ENCODE measurements at places on chromosomes 1 and 21. TPM values are rescaled to one million over a fixed set of nuclear protein-coding genes. Genes with fewer than 3 reads are reported as not detected.

Gene ZSCAN20
- total RNA-seq: 2.0 TPM

GRCh38 chr1:109802136-109802900 is 38.6 kb upstream of the EPS8L3 start:
- peak overlapping the region; percentile 75 for H3K4me3 ChIP-seq
- peak; percentile 91 for DNase-seq
- H3K27me3 ChIP-seq: no peaks in the 10 kb centered on the region
- H3K36me3 ChIP-seq: no peaks in the 10 kb centered on the region
- peak overlapping the region; percentile 98 for H3K27ac ChIP-seq

- H3K27ac ChIP-seq: no peak overlapping the region
- DNase-seq: no peak
- no peaks in the 10 kb centered on the region for H3K4me1 ChIP-seq
- no peaks in the 10 kb centered on the region for H3K27me3 ChIP-seq
Observed at GRCh38 chr1:209074575-209075250, 508.8 kb upstream of the CAMK1G start.

Gene AGMAT
- total RNA-seq: 31.5 TPM

- H3K4me3 ChIP-seq: no peak overlapping the region
- H3K27ac ChIP-seq: no peak overlapping the region
- H3K36me3 ChIP-seq: no peaks in the 10 kb centered on the region
- no peaks in the 10 kb centered on the region for H3K4me1 ChIP-seq
- no peak for DNase-seq
Observed at GRCh38 chr1:107889524-107889923, 75.5 kb downstream of the VAV3 start.

GRCh38 chr21:15062606-15062965 is 2.2 kb downstream of the NRIP1 start:
- peak overlapping the region; percentile 84 for H3K27ac ChIP-seq
- DNase-seq: no peak
- H3K36me3 ChIP-seq: no peaks in the 10 kb centered on the region
- peak overlapping the region; percentile 81 for H3K4me3 ChIP-seq
- peaks cover 11% of the 10 kb centered on the region for H3K27me3 ChIP-seq

Gene TFF2
- not detected for total RNA-seq

Gene CAMK1G
- 0.54 TPM for total RNA-seq

Gene IFI44L
- total RNA-seq: 23.5 TPM

DNA sequence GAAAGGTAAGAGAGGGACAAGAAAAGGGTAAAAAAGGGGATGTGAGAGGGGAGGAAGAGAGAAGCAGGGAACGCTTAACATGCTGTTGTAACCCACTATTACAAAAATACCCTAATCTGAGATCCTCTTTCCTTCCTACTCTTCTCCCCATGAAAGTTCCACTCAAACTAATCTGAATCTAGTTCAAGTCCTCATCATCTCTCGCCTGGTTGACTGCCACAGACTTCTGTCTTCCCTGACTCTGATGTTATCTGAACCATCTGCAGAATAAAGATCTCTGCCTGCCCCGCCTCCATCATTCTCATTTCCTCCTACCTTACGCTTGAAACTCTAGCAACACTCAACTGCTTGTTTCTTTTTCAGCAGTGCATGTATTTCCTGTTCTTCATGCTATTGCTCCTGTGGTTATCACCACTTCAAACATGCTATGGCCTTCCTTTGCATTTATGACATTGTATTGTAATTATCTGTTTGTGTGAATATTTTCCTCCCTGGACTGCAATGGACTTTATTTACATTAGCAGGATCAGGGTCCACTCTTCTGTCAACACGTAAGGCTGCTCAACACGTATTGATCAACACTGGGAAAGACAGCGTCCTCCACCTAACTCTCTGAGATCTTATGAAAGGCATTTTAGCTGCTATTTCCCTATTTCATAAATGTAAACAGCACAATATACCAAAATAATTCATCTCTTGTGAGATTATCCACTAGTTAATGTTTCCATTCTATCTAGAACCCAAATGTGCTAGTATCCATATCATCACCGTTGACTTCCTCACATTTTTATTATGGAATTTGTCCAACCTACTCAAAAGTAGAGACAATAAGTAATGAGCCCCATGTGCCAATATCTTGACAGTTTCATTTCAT is 215.5 kb upstream of the USP25 start:
- H3K27ac ChIP-seq: peak overlapping the region; percentile 61
- H3K27me3 ChIP-seq: no peaks in the 10 kb centered on the region
- peaks cover 2% of the 10 kb centered on the region for H3K36me3 ChIP-seq
- H3K4me3 ChIP-seq: peak overlapping the region; percentile 29
- peak; percentile 90 for DNase-seq

DNA sequence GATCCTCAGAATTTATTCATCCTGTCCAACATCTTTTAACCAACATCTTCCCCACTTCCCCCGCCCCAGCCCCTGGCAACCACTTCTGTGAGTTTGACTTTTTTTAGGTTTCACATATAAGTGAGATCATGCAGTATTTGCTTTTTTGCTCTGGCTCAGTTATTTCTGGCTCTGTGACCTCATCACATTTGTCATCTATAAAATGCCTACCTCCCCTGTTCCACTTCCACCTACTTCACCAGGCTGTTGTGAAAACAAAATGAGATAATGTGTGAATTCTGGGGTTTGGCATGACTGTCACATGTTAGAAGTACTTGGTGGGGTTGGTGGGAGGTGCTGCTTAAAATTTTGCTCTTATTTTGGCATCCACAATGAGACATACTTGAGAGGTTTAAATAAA is 18.4 kb downstream of the HHAT start:
- no peak for DNase-seq
- peaks cover 8% of the 10 kb centered on the region for H3K4me1 ChIP-seq
- no peak overlapping the region for H3K4me3 ChIP-seq
- H3K36me3 ChIP-seq: no peaks in the 10 kb centered on the region

GRCh38 chr1:244860914-244861610 is 3.3 kb downstream of the HNRNPU start:
- peak overlapping the region; percentile 79 for H3K27ac ChIP-seq
- peaks cover 71% of the 10 kb centered on the region for H3K36me3 ChIP-seq
- H3K4me3 ChIP-seq: peak overlapping the region; percentile 98
- no peak for DNase-seq

DNA sequence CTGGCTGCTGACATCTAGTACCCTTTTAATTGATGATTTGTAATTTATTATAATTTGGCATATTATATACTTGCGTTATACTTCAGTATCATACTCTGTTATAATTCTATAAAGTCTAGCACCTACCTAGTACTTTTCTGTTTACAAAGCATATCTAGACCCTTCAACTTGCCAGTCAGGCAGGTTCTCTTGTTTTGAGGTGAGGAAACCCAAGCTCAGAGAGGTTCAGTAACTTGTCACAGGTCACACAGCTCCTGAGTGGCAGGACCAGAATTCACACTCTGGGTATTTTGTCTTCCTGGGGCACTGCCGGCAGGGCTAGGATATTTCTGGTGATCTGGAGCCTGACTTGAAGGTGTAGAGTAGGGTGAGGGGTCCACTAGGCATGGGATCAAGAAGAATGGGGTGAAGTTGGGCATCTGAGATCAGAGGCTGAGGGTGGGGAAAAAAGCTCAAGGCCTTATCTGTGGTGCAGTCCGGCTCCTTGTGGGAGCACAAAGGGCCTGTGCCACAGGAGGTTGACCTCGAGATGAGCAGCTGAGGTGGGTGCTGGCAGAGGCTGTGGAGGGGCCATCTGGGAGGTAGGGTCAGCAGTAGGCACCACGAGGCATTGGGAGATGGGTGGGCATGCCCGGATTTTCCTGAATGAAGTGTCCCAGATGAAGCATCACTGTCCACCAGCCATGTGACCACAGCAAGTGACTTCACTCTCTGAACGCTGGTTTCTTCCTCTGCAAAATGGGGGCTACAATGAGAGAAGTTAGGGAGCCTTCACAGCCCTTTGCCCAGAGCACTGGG is 102.6 kb downstream of the EPHB2 start:
- no peak overlapping the region for H3K27ac ChIP-seq
- H3K36me3 ChIP-seq: no peaks in the 10 kb centered on the region
- no peak overlapping the region for H3K4me3 ChIP-seq
- no peak for DNase-seq
- no peaks in the 10 kb centered on the region for H3K4me1 ChIP-seq

Gene SNRPE
- total RNA-seq: 302 TPM

Gene IGSF3
- 2.2 TPM for total RNA-seq

DNA sequence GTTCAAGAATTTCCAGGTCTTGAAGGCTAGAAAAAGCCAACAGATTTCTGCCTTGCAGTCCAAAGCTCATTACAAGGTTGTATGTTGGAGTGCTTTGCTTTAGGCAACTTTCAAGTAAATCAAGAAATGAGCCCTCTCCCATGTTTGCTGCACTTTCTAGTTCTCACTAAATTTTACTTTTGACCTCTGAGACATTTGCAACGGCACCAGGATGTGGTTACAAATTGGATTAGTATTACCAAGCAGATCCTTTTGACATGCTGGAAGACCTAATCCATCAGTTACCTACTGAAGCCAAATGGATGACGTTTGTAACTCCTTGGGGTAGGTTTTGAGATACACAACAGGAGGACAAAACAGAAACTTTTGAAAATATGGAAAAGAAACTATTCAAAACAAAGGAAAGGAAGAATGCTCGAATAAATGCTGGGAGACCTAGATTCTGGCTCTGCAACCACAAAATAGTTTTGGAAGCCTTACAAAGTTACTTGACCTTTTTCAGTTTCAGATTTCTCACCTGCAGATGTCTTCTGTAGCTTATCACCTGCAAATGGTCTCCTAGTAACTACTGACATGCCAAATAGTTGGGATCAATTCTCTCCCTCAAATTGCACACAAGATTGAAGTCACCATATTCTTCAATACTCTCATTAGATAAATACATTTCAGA is 251.7 kb upstream of the ADGRL2 start:
- peaks cover 4% of the 10 kb centered on the region for H3K4me1 ChIP-seq
- no peak overlapping the region for H3K4me3 ChIP-seq
- H3K36me3 ChIP-seq: no peaks in the 10 kb centered on the region
- DNase-seq: no peak

GRCh38 chr1:25439287-25439686 is 8.6 kb downstream of the MACO1 start:
- no peaks in the 10 kb centered on the region for H3K27me3 ChIP-seq
- H3K27ac ChIP-seq: no peak overlapping the region
- DNase-seq: no peak
- no peak overlapping the region for H3K4me3 ChIP-seq
- peaks cover 40% of the 10 kb centered on the region for H3K4me1 ChIP-seq

Gene BTBD8
- total RNA-seq: 1.0 TPM

Gene NHLH1
- total RNA-seq: 0.54 TPM

- H3K27ac ChIP-seq: no peak overlapping the region
- DNase-seq: peak; percentile 65
- peaks cover 6% of the 10 kb centered on the region for H3K4me1 ChIP-seq
- peaks cover 39% of the 10 kb centered on the region for H3K27me3 ChIP-seq
- peaks cover 3% of the 10 kb centered on the region for H3K36me3 ChIP-seq
Observed at GRCh38 chr21:45405271-45405818, 380 bp downstream of the COL18A1 start.

DNA sequence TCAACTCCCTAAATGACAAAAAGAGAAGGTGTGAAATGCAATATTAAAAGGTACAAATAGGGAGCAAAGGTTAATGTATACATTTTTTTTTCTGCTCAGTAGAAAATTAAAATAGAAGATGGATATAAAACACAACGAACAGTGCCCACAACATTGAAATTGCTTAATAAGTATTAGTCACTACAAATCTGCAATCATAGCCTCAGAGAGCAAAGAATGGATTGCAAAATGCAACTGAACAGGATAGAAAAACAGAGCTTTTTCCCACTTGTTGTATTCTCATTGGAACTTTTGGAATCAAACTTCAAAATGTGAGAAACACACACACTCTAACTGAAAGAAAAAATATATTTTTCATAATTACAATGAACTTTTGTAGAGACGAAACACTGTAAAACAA is 552.2 kb upstream of the NCAM2 start:
- H3K4me1 ChIP-seq: no peaks in the 10 kb centered on the region
- no peak for DNase-seq
- no peak overlapping the region for H3K27ac ChIP-seq
- H3K36me3 ChIP-seq: no peaks in the 10 kb centered on the region
- no peaks in the 10 kb centered on the region for H3K27me3 ChIP-seq

- DNase-seq: no peak
- no peaks in the 10 kb centered on the region for H3K36me3 ChIP-seq
- no peak overlapping the region for H3K27ac ChIP-seq
- H3K4me1 ChIP-seq: peaks cover 3% of the 10 kb centered on the region
- H3K27me3 ChIP-seq: peaks cover 3% of the 10 kb centered on the region
Observed at GRCh38 chr1:84835169-84835568, 57.8 kb downstream of the LPAR3 start.

Gene ANKRD45
- not detected for total RNA-seq

GRCh38 chr1:13583595-13583965 is at the start of gene PDPN:
PDPN (plus strand) TSS chr1:13583832; CDS start chr1:13584034, 202 bp downstream.
- no peaks in the 10 kb centered on the region for H3K36me3 ChIP-seq
- DNase-seq: no peak
- H3K27me3 ChIP-seq: peaks cover 49% of the 10 kb centered on the region

DNA sequence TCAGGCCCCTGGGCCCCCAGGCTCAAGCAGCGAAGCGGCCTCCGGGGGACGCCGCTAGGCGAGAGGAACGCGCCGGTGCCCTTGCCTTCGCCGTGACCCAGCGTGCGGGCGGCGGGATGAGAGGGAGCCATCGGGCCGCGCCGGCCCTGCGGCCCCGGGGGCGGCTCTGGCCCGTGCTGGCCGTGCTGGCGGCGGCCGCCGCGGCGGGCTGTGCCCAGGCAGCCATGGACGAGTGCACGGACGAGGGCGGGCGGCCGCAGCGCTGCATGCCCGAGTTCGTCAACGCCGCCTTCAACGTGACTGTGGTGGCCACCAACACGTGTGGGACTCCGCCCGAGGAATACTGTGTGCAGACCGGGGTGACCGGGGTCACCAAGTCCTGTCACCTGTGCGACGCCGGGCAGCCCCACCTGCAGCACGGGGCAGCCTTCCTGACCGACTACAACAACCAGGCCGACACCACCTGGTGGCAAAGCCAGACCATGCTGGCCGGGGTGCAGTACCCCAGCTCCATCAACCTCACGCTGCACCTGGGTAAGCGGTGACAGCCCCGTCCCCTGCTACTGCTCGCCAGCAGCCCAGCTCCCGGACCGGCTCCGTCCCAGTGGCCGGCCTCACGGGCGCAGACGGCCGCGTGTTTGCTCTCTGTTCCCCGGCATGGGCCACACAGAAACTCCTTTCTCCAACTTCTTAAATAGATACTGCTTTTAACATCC is 539 bp downstream of the LAMC1 start:
- H3K4me3 ChIP-seq: peak overlapping the region; percentile 65
- peak; percentile 76 for DNase-seq
- H3K27ac ChIP-seq: peak overlapping the region; percentile 2
- peaks cover 11% of the 10 kb centered on the region for H3K4me1 ChIP-seq

GRCh38 chr1:54200519-54200997 is 591 bp downstream of the MRPL37 start:
- H3K4me3 ChIP-seq: peak overlapping the region; percentile 88
- H3K27me3 ChIP-seq: no peaks in the 10 kb centered on the region

Gene CNR2
- total RNA-seq: 0.02 TPM

Data from activated CD4-positive, alpha-beta T cell treated with anti-CD3 and anti-CD28 coated beads, Interleukin-2, amount 10 ng/mL, durations not matched to agents 24 days and 14 days (primary cell).